GM12892 (cell line): ENCODE measurements at places on chromosomes 7 and 10.

- no peak for DNase-seq
Observed at GRCh38 chr10:1526436-1527055, 210.8 kb downstream of the ADARB2 start.

- no peak for DNase-seq
Observed at GRCh38 chr7:121313793-121314676, 14.8 kb upstream of the WNT16 start.

DNA sequence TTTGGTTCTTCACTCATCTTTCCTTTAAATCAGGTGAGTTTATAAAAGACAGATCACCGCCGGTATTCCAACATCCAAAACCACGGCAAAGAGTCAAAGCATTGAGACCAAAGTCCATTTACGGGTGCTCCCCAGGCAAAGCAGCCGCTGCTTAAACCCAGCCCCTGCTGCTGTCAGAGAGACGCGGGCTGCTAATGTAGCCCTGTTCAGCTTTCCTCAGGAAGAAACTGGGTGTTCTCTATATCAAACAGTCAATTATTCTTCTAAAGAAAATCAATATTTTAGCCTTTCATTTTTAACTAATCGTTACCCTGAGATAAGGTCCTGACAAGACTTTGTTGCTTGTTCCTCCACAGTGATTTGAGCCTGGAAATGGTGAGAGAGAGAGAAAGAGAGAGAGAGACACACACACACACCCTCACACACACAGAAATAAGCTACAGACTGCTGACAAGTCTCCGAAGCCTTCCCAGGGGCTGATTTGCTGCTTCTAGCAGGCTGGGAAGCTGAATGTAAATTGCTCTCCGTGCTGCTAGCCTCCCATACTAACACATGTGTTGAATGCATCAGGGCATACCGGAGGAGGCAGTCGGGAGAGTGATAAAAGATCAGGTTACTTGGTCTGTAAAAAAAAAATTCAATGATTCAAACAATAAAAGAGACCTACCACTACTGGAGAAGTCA is 183.0 kb upstream of the ANK3 start:
- no peak for DNase-seq

GRCh38 chr7:84194484-84195271 is at the start of gene SEMA3A:
TSS of gene SEMA3A (minus strand) at chr7:84194789. CDS start at chr7:84194586, 203 bp downstream.
- no peak for DNase-seq

GRCh38 chr10:82609845-82610244 is 734.9 kb downstream of the NRG3 start:
- no peak for DNase-seq

GRCh38 chr10:110268971-110269370 is 35.7 kb downstream of the SMNDC1 start:
- DNase-seq = no peak

GRCh38 chr10:75176736-75177135 is 33.9 kb upstream of the VDAC2 start:
- DNase-seq = no peak

GRCh38 chr10:100072514-100072913 is 9.2 kb downstream of the CPN1 start:
- DNase-seq = no peak
